ENCODE measurements at places on chromosomes 16 and 17.

GRCh38 chr17:13563866-13564265 lies 37.9 kb downstream of the HS3ST3A1 start:
- no peak for DNase-seq

GRCh38 chr17:82974136-82974952 lies 105.1 kb upstream of the METRNL start:
- DNase-seq, result no peak

DNA sequence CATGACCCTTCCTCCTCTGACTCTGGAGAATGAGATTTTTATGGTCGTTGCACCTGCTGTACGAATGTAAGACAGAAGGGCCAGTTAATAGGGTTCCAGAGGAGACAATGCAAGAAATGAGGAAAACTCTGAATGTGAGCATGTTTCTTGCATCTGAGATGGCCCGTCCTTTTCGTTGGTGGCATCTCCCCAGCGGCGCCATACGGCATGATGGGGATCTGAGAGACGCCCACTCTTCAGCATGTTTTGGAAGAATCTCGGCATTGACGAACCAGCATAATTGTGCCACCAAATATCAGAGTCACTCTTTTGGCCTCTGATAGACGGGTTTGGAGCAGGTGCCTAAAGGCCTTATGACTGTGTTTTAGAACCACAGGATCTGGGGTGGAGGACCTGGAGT lies 126.5 kb upstream of the RCVRN start:
- DNase-seq, result no peak

- DNase-seq, result no peak
Observed at GRCh38 chr16:27154705-27155521, 48.4 kb upstream of the KDM8 start.

GRCh38 chr16:90008708-90009145 lies 10.5 kb downstream of the DBNDD1 start:
- peak; percentile 89 for DNase-seq

DNA sequence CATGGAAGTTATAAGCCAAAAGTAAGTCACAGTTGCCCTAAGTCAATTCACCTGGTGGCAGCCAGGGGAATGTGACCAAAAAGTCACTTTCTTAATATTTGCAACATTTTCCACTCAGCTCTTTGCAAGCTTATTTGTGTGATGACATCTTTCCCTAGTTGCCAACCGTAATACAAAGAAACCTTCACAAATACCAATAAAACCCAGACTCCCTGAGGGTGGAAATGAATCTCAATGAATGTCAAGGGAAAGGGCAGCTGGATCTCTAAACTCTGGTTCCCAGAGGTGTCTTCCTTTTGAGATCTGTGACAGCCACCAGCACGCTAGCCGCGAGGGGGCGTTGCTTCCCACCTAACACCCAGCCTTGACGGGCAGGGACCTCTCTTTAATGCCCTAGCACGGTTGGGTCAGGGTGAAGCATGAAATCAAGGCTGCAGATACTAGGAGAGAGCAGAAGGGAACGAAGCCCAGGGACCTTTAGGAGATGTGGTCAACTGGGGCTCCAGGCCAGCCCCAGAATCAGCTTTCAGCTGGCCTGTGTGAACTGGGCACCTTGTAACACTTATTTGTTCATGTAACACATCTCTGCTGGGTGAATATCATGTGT lies 82.2 kb downstream of the CMC2 start:
- peak; percentile 71 for DNase-seq

DNA sequence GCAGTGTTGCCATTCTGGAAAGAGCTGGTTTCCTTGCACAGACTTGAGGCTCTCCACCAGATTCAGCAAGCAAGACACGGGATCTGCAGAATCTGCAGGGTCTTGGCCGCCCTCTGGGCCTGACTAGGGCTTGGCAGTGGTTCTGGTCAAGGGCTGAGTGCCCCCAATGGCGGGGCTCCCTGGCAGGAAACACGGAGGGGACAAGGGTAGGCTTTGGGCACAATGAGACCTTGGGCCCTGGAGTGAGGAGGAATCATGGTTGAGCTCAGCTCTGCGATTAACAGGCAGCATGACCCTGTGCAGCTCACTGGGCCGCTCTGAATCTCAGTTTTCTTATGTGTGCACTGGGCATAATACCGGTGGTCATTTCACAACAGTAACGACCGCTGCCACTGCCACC lies 249.9 kb downstream of the GSG1L start:
- DNase-seq, result no peak

DNA sequence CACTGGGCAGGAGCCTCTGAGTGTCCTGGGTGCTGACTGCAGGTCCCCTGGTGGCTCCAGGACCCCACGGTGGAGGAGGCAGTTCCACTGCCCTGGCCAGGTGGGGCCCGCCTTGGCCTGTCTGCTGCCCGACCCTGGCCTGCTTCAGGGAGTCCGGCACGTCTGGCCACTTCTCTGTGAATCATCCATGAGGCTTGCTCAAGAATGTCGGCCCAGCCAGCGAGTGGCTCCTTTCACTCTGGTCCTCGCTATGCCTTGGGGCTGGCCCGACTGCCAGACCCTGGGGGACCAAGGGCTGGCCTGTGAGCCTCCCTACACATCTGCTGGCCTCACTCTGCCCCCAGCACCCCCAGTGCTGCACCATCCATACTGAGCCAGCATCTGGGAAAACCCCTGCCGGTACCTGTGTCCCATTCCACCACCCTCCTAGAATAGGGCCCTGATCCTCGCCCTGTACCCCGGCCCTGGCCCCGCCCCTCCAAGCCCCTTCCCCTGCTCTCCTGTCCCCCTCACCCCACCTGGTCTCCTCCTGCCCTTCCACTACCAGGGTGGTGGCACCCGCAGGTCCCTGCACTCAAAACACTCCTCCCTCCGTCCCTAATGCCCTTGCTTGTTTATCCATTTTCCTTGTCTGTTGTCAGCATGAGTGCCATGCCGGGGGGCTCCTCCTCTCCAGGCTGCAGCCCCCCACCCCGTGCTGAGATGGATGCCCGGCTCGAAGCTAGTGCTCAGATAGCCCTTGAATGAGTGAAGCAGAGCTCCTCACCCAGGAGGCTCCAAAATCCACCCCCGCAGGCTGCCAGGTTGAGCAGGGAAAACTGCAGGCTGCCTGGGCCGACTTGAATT lies 35.5 kb downstream of the ADCY7 start:
- no peak for DNase-seq

DNA sequence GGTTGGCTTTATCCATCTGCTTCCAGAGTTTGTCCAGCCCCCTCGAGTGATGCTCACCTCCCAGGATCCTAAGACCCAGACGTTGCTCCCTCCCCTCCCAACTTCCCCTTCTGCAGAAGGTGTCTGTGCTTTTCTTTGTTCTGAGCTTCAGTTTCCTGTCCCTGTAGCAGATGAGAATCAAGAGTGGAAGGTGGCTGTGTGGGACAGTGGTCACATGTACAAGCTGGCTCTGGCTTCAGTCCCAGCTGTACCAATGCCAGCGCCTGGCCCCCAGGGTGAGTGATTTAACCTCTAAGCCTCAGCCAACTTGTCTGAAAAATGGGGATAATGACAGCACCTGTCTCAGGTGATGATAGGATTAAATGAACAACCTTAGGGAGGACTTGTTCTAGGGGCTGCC lies 7.7 kb downstream of the PRR15L start:
- no peak for DNase-seq

GRCh38 chr17:42038221-42038973 lies 12.0 kb downstream of the C17orf113 start:
- DNase-seq, result no peak

DNA sequence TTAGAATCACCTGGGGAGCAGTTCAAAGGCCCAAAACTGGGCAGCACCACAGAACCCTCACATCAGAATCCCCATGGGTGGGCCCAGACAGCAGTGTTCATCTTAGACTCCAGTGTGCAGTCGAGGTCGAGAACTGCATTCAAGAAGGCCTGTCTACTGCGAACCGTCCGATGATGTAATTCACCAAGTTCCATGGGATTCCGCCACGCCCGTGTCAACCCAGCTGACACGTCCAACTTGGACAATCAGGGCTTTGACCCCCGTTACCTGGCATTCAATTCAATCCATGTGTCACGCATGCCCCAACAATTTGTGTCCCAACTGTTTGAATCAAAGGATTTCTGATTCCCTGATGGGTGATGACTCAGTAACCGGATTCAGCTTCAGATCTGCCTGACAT lies 9.2 kb downstream of the HSBP1 start:
- DNase-seq, result no peak

GRCh38 chr17:43917016-43917347 lies 9.6 kb upstream of the MPP2 start:
- DNase-seq, result no peak

DNA sequence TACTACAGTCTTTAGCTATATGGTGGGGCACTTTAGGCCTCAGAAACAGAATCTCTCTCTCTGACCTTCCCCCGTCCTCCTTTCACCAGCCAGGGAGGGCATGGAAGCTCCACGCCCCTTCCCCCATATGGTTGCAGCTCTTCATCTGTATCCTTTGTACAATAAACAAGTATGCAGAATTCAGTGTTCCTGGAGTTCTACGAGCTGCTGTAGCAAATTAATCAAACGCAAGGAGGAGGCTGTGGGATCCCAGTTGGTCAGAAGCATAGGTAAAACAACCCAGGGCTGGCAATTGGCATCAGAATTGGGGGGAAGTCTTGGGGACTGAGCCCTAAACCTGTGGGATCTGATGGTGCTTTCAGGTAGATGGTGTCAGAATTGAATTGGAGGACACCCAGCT lies 163.7 kb upstream of the NLRP1 start:
- DNase-seq, result no peak

DNA sequence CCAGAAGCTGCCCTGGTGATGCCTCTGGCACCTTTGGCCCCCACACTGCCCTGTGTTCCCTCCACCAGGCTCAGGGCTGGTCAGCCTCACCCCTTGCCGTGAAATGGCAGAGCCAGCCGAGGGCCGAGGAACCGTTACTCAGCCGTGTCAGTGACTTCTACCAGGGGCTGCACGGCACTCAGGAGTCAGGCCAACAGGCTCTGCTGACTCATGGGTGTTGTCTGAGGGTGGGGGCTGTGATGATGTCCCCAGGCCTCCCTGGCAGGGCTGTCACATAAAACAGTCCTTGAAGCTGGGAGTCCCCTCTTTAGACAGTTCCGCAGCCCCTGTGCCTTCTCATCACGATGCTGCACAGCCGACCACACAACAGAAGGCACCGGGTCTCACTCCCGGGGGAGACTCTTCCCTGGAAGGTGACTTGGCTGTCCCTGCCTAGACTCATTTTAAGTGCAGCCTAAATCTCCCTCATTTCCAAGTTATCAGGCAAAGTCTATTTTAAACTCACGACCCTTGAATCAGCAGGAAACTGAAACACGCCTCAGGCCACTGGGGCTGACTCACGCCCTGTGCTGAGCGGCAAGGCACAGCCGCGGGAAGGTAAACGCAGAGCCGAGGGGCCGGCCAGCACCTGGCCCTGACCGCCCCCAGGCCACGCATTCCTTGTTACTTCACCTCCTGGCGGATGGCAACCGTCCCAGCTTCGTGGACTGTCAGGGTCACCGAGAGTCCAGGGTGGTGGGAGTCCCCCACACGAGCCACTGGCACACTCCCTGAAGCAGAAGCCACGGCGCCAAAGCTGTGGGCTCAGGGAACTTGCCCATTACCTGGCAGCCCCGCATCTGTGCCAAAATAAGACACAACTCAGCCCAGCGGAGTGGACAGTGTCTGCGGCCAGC lies 102.6 kb downstream of the ZNF778 start:
- peak; percentile 70 for DNase-seq

- no peak for DNase-seq
Observed at GRCh38 chr17:77635176-77635575, 323.3 kb upstream of the TNRC6C start.

- no peak for DNase-seq
Observed at GRCh38 chr16:57937861-57938260, 33.1 kb downstream of the CNGB1 start.

DNA sequence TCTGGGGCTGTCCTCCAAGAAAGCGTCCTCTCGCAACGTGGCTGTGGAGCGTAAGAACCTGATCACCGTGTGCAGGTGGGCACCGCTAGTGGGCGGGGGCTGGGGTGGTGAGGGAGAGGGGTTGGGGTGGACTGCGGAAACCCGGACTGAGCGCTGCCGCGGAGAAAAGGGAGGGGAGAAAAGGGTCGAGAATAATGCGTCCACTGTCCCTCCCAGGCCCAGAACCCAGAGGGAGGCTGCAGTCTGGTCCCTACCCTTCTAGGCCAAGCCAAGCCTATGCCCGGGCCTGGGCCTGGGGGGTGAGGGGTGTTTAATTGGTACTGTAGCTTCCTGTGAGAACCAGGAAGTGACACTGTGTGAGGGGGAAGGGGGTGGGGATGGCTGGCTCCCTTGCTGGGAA lies 464 bp downstream of the RUNDC3A start:
- DNase-seq, result no peak

- peak; percentile 73 for DNase-seq
Observed at GRCh38 chr16:67441271-67441753, 10.4 kb downstream of the HSD11B2 start.

DNA sequence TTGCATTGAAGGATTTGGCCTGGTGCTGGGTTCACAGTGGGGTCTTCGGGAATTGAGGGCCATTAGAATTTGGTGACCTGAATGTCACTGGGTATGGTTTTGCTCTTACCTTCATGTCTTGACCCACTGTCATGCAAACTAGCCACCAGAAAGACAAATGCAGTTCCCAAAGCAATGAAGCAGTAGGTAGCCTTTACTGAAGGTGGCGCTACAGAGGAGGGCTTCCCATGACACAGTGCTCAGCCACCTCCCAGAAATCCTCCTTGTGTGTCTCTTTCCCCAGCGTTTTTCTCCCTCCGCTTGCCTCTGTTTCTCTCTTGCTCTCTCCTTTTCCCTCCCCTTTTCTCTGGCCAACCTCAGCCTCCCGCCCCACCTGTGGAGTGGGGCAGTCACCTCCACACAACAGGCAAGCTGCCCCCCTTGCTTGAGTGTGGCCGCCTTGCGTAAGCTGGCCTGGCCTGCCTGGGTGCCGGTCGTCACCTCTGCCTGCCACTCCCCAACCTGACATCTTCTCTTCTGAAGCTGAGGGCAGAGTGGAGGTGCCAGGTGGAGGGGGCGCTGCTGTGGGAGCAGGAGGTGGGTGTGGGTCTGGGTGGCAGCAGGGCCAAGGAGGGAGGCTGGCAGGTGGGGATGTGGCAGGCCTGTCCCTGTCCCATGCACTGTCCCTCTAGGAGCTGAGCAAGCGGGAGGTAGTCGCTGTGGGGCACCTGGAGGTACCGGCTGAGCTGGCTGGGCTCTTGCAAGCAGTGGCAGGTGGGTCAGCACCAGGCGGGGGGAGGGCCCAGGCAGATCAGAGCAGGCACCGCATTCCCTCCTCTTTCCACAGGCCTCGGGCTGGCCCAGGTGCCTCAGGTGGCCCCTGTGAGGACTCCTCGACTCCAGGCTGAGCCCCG lies 34.7 kb downstream of the MYO15A start:
- no peak for DNase-seq

DNA sequence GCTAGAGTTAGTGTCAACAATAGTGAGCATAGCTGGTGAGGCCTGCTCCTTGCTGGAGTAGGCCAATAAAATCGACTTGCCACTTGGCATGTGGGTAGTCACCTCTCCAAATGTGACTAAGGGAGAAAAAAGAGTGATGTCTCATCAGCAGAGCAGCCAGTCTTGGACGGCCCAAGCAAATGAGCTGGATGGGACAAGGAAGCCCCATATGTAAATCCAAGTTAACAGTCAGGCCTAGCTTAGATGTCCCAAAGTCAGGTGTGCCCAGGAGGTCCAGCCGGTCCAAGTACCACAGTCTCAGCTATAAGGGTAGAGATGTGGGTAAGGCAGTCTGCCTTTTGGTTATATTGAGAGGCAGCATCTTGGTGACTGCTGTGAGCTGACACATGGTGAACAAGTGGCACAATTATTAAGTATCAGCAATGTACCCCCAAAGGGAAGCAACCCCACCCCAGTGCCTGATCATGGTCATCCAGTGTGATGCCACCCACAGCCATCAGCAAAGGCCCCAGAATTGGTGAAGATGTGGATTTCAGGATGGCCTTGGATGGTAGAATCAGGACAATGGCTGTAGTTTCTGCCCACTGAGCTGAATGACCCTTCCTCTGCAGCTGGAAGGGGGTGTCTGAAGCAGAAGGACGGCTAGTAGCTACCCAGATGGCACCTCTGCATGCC lies 83.4 kb downstream of the TNFRSF13B start:
- DNase-seq, result no peak
